T-cell (primary cell): ENCODE measurements at places on chromosomes 11 and 22. TPM values are rescaled to one million over a fixed set of nuclear protein-coding genes. Genes with fewer than 3 reads are reported as not detected.

Gene TMPRSS6
- total RNA-seq = 1.3 TPM

Gene LARGE2
- total RNA-seq = 5.1 TPM

Gene MUC5B
- 1.8 TPM for total RNA-seq

Gene RASL10A
- total RNA-seq = 1.2 TPM

Gene CEP57
- total RNA-seq = 57.6 TPM

Gene PIWIL4
- total RNA-seq = 0.82 TPM

Gene APOA1
- total RNA-seq = not detected

Gene SGSM1
- total RNA-seq = 1.7 TPM

DNA sequence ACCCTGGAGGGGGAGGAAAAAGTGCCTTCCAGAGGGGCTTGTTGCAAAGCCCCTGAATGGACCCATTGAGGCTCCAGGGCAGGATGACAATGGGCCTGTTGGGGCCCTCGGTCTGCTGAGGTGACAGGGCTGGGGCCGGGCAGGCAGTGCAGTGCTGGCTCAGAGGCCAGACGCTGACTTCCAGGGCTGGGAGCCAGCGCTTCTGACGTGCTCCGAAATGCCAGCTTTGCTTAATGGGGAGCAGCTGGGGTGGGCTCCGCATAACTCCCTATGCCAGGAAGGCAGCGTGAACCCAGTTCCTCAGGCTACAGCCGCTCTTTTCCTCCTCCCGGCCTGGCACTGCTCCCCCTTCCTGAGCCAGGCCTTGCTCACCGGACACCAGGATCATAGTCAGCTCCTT, 17.7 kb downstream of the NAV2 start:
- H3K27me3 ChIP-seq = peaks cover 5% of the 10 kb centered on the region
- no peak overlapping the region for H3K27ac ChIP-seq
- no peak overlapping the region for H3K4me3 ChIP-seq
- no peak for DNase-seq

DNA sequence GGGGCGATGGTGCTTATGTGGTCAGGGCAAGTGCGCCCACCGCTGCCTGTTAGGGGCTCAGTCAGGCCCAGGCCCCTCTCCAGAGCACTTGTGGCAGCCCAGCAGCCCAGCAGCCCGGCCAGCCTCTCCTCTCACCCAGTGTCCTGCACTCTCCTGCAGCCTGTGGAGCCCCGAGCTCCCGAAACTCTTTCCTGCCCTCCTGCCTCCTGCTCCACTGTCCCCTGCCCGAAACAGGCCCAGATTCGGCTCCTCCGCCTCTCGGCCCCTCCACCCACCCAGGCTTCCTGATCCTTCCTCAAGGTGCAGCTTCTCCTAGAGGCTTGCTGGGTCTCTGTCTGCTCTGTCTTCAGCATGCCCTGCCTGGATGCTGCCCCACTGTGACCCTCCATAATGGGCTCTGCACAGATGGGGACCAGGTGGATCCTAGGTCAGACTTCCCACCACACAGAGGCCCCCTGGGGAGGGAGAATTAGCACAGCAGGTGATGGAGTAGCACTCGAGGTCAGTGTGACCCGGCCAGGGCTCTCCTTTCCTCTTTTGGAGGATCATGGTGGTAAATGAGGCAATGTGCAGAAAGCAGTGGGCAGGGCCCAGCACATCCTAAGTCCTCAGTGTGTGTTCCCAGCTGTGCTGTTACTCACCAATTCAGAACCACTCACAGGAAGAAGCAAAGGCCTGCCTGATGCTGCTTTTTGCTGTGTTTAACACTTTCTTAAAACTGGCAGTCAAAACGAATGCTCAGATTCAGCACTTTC, 18.6 kb upstream of the NAP1L4 start:
- DNase-seq = no peak
- H3K4me1 ChIP-seq = peaks cover 57% of the 10 kb centered on the region
- H3K4me3 ChIP-seq = no peak overlapping the region
- H3K36me3 ChIP-seq = peaks cover 54% of the 10 kb centered on the region
- H3K27ac ChIP-seq = peak overlapping the region; percentile 4

GRCh38 chr11:63017306-63017974, 1.8 kb upstream of the SLC22A8 start:
- peaks cover 48% of the 10 kb centered on the region for H3K27me3 ChIP-seq
- H3K27ac ChIP-seq = no peak overlapping the region
- no peaks in the 10 kb centered on the region for H3K4me1 ChIP-seq
- H3K4me3 ChIP-seq = no peak overlapping the region
- H3K36me3 ChIP-seq = no peaks in the 10 kb centered on the region

GRCh38 chr11:83681906-83682610, 395.9 kb upstream of the CCDC90B start:
- H3K4me3 ChIP-seq = no peak overlapping the region
- no peaks in the 10 kb centered on the region for H3K27me3 ChIP-seq
- no peak overlapping the region for H3K27ac ChIP-seq
- no peaks in the 10 kb centered on the region for H3K36me3 ChIP-seq
- DNase-seq = no peak
- H3K4me1 ChIP-seq = no peaks in the 10 kb centered on the region

DNA sequence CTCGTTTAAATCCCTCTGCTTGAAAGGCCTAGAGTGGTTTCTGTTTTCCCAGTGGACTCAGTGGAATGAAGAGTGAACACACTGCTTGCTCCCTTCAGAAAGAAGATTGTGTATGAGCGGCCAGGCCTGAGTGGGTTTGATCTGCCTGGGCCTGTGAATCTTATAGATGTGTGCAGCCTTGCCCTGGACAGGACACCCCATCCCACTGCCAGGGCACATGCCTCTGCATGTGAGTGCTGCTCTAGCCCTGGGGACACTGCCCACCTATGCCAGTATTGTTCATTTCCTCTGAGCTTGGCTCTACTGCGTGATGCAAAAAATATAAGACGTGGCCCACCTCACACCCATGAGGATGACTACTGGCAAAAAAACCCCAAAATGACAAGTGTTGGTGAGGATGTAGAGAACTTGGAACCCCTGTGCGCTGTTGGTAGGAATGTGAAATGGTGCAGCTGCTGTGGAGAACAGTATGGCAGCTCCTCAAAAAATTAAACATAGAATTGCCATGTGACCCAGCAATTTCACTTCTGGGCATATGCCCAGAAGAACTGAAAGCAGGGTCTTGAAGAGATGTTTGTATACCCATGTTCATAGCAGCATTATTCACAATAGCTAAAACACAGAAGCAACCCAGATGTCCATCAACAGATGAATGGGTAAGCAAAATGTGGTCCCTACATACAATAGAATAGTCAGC, 27.3 kb upstream of the NECTIN1 start:
- peaks cover 51% of the 10 kb centered on the region for H3K27me3 ChIP-seq
- no peak overlapping the region for H3K4me3 ChIP-seq
- no peak for DNase-seq
- no peaks in the 10 kb centered on the region for H3K4me1 ChIP-seq

- H3K4me1 ChIP-seq = no peaks in the 10 kb centered on the region
- H3K36me3 ChIP-seq = no peaks in the 10 kb centered on the region
- no peak for DNase-seq
- H3K27me3 ChIP-seq = no peaks in the 10 kb centered on the region
- H3K27ac ChIP-seq = no peak overlapping the region
- H3K4me3 ChIP-seq = no peak overlapping the region
These were observed 7.9 kb upstream of the FLRT1 start for GRCh38 chr11:64027651-64028397.

DNA sequence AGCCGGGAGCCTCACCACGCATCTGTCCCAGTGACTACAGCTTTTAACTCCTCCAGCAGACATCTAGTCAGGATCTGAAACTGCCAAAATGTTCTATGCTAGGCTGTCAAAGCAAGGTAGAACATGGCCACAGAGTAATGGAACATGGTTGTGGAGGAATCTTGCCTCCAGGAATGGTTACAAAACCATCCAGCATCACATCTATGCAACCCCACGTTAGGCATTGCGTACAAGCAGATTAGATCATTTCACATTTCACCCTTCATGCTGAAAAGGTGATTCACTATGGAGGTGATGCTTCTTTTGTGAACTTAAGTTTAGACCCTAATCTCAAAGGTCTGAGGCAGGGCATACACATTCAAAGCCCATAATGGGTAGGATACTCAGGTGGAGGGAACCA, 103.0 kb downstream of the PARVA start:
- no peaks in the 10 kb centered on the region for H3K36me3 ChIP-seq
- no peak overlapping the region for H3K4me3 ChIP-seq
- DNase-seq = no peak
- H3K4me1 ChIP-seq = no peaks in the 10 kb centered on the region

GRCh38 chr11:18527512-18527911, 770 bp upstream of the TSG101 start:
- no peaks in the 10 kb centered on the region for H3K27me3 ChIP-seq
- H3K27ac ChIP-seq = peak overlapping the region; percentile 100
- H3K4me3 ChIP-seq = peak overlapping the region; percentile 84
- H3K4me1 ChIP-seq = peaks cover 24% of the 10 kb centered on the region
- peaks cover 3% of the 10 kb centered on the region for H3K36me3 ChIP-seq

DNA sequence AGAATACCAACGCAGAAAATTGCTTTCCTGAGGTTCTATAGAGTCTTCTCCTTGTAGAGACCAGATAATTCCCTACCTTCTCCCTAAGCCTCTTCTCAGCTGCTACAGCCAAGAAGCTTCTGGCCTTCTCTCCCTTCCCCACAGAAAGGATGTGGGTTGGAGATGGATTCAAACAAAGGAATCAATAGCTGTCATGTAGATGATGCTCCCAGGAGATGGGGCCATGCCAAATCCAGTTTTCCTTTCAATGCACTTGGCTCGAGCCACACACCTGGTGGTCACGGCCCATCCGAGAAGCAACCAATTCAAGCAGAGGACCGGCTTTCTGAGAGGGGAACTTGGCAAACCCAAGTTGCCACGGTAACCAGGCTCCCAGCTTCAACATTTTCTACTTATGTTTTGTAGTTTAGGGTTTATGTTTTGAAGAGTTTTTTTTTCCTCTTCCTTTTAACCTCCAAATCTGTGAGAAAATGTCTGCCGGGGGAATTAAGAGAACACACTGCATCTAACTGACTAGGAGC, 31.3 kb upstream of the OPCML start:
- no peak for DNase-seq
- H3K4me1 ChIP-seq = no peaks in the 10 kb centered on the region
- H3K36me3 ChIP-seq = no peaks in the 10 kb centered on the region
- no peak overlapping the region for H3K27ac ChIP-seq
- no peaks in the 10 kb centered on the region for H3K27me3 ChIP-seq

DNA sequence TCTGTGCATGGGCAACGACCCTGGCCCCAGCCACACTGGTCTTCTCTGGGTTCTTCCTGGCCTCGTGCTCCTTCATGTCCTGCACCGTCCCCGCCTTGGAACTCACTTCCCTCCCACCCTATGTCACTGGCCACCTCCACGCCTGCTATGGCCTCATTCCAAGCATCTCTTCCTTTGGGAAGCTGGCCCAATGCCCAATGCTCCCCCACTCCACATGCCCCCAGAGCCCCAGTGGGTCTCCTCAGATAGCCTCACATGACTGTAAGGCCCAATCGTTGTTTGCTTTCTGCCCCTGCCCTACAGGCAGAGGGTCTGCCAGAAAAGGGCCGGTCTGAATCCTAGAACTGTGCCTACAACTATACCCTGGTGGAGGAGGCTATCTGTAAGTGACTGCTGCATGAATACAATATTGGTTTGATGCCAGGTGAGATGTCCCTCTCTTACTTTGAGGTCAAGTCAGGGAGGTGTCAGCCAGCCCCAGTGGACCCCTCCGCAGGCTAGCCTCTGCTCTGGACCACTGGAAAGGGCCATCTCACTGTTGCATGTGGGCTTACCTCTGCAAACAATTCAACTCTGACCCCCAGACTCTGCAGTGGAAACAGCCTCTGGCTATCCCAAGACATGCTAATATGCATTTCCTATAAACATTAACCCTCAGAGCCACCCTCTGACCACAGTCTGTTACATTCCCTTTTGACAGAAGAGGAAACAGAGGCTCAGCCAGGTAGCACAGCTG, 2.1 kb upstream of the GNAZ start:
- no peaks in the 10 kb centered on the region for H3K4me1 ChIP-seq
- peaks cover 3% of the 10 kb centered on the region for H3K27me3 ChIP-seq
- no peak for DNase-seq
- H3K36me3 ChIP-seq = no peaks in the 10 kb centered on the region
- no peak overlapping the region for H3K27ac ChIP-seq

DNA sequence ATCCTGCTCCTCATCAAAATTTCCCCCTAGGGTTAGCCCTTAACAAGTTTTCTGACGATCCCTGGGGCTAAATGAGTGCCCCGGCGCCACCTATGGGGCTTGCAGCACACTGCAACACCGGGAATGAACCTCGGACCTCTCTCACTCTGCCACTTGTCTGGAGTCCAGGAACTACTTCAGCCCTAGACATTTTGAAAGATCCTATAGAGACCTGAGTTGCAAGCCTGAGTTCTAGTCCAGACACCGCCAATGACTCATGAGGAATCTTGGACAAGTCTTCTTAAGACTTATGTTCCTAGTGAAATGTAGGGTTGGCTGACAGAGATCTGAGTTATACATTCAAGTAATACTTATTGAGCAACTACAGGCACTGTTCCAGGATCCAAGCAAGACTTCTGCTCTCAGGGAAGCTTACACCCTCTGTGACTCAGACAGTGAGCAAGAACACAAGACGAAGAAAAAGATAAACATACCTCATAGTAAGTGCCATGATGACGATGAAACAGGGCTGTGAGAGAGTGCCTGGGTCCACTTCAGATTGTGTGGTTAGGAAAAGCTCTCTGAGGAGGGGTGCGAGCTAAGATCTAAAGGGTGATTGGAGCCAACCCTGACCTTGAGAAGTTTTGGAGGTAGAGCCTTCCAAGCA, 10.2 kb upstream of the STK33 start:
- H3K27ac ChIP-seq = no peak overlapping the region
- no peak for DNase-seq
- peaks cover 9% of the 10 kb centered on the region for H3K27me3 ChIP-seq
- H3K36me3 ChIP-seq = no peaks in the 10 kb centered on the region
- no peaks in the 10 kb centered on the region for H3K4me1 ChIP-seq

GRCh38 chr22:22798716-22799115, 88.9 kb upstream of the IGLL5 start:
- no peak overlapping the region for H3K4me3 ChIP-seq
- peaks cover 6% of the 10 kb centered on the region for H3K4me1 ChIP-seq

DNA sequence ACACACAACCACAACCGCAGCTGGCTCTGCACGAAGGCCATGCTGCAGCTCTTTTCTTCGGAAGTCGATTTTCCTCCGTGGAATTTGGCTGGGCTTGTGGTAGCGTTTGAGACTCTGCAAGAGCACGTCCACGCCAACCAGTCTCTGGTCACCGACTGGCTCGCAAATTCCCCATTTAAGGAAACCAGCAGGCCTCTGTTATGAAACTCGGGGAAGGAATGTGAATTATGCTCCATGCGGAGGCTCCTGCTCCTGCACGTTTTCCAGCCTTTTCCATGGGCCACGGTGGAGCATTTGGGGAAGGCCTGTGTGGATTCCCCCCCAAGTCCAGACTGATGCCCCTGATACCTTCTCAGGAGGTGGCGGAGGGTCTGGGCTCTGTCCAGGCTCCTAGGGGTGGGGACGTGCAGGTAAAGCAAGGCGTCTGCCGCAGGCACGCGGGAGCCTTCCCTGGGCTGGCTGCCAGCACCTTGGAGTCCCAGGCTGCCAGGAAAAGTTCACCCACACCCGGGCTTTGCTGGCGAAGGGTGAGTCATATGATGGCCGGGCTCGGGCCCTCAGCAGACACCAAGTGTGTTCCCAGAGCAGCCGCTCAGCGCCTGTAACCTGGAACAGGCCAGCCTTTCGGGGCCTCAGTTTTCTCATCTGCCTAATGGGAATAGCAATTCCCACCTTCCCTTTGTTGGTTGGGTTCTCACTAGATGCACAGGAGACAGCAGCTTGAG, 41.9 kb downstream of the LRP5 start:
- H3K27me3 ChIP-seq = peaks cover 9% of the 10 kb centered on the region
- H3K27ac ChIP-seq = no peak overlapping the region
- DNase-seq = no peak
- H3K4me3 ChIP-seq = no peak overlapping the region
- no peaks in the 10 kb centered on the region for H3K4me1 ChIP-seq
